Ovary (tissue), 10 donors: ENCODE measurements at places on chromosomes 1 and 21.

DNA sequence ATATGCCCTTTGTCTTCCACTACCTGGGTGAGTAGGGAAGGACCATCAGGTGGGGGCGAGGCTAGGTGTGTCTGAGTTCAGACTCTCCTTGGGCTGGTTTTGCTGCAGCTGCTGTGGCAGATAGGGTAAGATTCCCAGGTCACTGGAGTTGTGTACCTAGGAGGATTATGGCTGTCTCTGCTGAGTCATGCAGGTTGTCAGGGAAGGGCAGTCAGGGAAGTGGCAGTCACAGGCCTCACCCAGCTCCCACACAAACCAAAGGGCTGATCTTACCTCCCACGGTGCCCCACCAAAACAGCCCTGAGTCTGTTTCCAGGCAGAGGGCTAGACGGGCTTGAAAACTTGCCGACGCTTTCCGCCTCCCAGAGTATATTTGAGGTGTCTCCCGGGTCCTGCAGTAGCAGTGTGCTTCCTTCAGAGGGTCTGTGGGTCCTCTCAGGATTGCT lies 201.6 kb upstream of the PLXNA2 start:
- DNase-seq, result no peak

- DNase-seq, result no peak
These were observed 12.1 kb downstream of the KCND3 start for GRCh38 chr1:111977378-111977777.

- DNase-seq, result no peak
These were observed 14.8 kb upstream of the PAQR6 start for GRCh38 chr1:156262461-156263287.

- no peak for DNase-seq
These were observed 109.6 kb upstream of the GJB5 start for GRCh38 chr1:34645109-34645688.

DNA sequence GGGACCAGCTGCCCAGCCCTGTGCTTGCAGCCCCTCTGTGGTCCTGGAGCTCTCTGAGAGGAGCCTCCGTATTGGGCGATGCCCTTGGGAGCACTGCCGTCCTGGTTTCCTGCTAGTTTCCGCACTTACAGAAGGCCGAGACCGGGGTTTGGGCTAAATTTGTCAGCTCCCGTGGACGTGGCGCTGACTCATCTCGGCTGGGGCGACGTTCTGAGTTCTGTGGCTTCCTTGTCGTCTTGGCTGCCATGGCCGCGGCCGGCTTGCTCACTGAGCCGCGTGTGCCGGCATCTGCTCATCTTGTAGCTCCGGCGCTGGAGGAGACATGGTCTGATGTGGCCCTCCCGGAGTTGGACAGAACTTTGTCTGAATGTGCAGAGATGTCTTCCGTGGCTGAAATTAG lies 64.9 kb downstream of the PCNT start:
- DNase-seq, result no peak

DNA sequence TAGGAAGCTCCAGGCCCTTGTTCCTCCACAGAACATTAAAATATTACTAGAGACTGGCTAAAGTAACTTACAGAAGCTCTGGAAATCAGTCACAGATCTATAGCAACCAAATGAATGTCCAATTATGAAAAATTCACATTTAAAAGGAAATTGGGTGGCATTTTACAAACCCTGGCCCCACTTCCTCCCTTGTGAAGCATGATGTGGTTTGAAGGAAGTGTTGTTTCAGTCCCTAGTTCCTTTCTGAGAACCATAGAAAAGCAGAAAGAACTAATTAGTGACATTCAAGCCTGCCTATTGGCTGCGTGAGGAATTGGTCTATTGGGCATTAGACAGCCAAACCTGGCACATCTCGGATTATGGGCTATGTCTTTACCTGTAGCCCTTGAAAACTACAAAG lies 649.7 kb upstream of the NEGR1 start:
- no peak for DNase-seq

- no peak for DNase-seq
These were observed 27.3 kb downstream of the CLIC6 start for GRCh38 chr21:34696121-34696520.

DNA sequence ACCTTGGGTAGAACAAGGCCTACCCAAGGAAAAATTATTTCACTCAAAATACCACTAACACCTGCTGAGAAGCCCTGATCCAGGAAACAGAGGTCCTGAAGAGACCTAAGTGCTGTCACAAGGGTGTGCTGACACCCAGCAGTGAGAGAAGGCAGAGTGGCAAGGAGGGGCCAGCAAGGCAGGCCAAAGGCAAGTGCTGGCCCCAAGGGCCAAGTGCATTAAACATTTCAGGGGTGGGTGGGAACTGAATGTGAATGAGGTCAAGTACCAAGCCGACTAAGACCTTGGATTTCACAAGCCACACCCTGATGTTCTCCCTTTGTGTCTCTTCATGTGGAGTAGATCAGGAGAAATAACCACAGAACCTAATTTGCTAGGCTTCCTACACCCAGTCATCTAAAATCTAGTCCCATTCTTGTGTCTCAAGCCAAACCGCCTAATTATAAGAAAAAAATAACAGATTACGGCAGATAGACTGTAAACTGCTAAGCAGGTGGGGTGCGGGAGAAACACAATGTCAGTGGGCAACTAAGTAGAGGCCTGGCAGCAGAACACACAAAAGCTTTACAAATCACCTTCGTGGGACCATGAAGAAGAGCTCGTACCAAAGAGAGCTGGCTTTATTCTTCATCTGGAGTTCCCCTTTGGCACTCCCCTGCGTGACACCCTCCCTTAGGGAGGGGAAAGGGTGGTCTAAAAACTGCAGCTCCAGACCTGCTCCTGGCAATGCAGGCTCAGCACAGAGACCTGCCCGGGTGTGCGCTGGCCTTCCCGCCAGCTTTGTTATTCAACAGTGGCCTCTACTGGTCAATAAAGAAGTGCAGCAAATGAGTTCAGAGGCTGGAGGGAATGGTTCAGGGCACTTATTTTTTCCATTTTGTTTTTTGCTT lies 8.7 kb downstream of the UBE2G2 start:
- peak; percentile 52 for DNase-seq

DNA sequence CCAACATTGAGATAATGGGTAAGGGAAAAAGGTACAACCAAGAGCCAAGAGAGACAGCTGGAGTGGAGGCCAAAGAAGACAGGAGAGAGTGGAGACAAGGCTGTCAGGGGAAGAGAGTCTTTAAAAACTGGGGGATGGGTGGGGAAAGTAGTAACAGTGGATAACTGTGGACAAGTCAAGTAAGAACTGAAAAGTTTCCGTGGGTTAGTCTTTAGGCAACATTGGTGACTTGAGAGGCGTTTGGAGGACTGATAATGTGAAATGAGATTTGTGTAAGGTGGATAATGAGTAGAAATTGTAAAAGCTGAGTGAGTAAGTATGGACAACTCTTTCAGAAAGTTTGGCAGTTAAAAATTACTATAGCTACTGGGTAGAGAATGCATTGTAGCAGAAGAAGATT lies 10.4 kb downstream of the PPP2R5A start:
- no peak for DNase-seq

DNA sequence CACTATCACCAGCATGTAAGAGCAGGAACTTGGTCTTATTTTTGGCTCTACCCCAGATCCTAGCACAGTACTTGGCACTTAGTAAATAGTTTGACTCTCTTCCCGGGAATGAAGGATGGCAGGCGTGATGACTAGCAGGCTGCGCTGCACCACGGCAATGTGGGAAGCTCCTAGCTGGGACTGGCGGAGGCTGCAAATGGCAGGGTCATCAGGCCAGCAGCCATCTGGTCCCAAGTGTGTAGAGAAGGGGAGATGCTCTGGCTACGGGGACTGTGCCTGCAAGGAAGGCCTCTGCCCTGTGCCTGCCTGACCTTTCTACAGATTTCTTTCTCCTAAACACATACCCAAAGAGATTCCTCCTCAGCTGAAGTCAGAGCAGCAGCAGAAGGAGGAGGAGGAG lies 95.0 kb downstream of the KCND3 start:
- no peak for DNase-seq

DNA sequence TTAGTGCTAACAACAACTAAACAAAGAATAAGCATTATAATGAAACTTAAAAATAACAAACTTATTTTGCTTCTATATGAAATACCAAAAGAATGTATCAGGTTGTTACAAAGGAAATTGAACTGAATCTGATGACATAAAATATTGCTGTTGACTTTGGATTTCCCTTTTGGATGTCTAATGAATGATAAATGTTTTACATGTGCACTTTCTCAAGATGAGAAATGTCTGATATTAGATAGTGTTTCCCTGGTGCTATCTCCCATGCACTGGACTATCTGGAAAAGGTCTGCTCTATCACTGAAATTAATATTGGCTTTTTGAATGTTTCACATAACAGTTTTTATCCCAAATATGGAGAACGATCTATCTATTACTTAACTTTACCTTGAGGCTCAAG lies 179.9 kb downstream of the HMCN1 start:
- DNase-seq, result no peak

DNA sequence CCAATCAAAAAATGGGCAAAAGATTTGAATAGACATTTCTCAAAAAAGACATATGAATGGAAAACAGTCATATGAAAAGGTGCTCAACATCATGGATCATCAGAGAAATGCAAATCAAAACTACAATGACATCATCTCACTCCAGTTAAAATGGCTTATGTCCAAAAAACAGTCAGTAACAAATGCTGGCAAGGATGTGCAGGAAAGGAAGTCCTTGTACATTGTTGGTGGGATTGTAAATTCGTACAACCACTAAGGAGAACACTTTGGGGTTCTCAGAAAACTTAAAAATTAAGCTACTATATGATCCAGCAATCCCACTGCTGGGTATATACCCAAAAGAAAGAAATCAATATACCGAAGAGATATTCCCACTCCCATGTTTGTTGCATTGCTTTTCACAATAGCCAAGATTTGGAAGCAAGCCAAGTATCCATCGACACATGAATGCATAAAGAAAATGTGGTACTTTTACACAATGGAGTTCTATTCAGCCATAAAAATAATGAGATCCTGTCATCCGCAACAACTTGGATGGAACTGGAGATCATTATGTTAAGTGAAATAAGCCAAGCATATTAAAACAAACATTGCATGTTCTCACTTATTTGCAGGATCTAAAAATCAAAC lies 17.9 kb downstream of the GBP5 start:
- DNase-seq, result no peak
